Activated naive CD4-positive, alpha-beta T cell treated with anti-CD3 and anti-CD28 coated beads for 36 hours (primary cell): ENCODE measurements at places on chromosomes 6 and 20.

DNA sequence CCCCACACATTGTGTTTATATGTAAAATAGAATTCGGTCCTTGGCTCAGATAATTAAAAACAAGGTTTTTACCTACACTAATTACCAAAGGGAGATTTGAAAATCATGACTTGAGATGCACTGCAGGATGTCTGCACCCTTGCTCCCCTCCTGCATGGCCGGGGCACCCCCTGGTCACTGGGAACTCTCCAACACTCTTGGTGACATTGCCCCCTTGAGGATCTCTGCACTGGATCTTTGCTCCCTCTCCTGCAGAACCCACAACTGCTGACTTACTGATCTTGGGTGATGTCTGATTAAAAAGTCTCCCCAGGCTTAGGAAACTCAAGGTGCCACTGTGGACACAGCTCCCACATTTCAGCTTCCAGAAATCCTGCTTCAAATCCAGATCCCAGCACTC, 17.1 kb upstream of the CSNK2A1 start:
- DNase-seq = no peak

DNA sequence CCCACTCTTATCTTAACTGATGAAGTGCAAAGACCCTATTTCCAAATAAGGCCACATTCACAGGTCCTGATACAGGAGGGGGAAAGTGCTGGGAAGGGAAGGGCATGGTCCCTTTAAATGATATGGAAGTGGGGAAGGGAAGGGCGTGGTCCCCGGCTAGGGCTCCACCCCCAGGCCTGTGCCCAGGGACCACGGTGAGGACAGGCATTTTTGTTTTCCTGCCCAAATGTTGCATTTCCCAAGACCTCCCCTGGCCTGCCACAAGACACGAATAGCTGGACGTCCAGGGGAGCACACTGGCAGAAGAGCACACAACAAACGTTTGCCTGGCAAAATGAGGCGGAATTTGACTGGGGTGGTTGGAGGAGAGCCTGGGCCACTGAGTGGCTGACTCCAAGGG, 16.1 kb upstream of the HFE start:
- DNase-seq = no peak

DNA sequence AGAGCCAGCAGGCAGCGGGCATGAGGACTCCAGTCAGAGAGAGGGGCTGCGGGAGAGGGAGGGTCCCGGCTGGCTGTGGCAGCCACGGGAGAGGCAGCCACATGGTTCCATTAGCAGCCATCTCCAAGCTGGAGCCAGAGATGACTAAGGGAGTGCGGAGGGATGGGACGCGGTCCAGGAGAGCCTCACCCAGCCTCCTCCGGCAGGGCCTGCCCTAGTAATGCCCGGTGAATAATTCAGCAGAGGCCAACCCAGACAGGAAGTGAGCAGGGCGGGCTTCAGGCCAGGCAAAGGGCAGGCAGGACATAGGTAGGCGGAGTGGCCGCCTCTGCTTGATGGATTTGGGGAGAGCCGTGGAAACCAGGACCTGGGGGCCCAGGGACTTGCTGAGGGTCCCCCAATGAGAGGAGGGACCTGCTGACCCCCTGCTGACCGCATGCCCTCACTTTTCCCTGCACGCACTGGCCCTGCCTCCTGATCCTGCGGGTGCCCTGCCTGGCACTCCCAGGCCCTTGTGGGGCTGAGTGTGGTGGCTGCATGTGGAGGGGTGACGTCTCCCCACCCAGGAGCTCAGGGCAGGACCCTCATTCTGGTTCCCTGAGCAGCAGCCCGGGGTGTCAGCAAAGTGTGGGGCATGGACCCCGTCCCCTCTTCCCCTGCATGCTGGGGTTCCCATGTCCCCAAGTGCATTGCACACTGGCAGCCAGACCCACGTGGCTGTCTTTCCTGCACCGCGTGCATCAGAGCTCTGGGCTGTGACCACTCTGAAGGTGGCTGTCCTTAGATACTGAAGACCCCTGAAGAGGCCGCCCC, 51.8 kb upstream of the SLCO4A1 start:
- DNase-seq = no peak

GRCh38 chr20:45798935-45799642, 7.3 kb downstream of the DNTTIP1 start:
- peak; percentile 82 for DNase-seq

DNA sequence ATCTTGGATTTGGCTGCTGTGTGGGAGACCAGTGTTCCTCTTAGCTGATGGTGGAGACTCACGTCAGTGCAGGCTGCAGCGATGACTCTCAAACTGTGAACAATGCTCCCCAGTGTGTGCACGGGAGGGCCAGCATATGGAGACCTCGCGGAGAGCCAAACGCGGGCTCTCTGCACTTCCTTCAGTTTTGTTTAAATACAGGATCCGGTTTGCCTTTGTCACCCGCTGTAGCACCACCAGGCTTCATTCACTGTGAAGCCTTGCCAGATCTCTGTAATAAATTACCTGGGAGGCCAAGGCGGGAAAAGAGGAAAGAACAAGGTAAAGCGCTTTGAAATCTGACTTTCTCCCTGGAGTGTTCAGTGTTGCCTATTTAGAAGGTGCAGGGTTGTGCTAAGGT, 30.7 kb upstream of the TMEM14A start:
- no peak for DNase-seq

GRCh38 chr6:110482774-110483400, 6.5 kb upstream of the SLC22A16 start:
- DNase-seq = no peak

DNA sequence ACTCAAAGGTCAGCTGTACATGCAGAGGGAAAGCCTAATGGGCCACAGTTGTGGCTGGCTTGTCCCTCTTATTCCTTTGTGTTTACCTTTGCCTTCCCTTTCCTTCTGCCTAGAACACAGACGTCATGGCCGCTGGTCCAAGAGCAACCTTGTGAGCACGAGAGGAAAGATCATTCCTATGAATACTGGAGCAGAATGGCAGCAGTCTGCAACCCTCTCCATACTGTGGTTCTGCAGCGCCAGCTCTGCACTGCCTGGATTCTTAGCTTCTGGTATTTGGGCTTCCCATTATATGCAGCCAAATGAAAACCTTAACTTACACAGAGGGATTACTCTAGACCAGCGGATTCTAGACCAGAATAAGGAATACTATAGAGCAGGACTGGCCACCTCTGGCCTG, 12.4 kb downstream of the TBC1D7 start:
- DNase-seq = no peak

- no peak for DNase-seq
Observed at GRCh38 chr6:14083751-14084150, 33.8 kb upstream of the CD83 start.

- DNase-seq = no peak
Observed at GRCh38 chr6:105280033-105280432, 100.2 kb upstream of the POPDC3 start.

DNA sequence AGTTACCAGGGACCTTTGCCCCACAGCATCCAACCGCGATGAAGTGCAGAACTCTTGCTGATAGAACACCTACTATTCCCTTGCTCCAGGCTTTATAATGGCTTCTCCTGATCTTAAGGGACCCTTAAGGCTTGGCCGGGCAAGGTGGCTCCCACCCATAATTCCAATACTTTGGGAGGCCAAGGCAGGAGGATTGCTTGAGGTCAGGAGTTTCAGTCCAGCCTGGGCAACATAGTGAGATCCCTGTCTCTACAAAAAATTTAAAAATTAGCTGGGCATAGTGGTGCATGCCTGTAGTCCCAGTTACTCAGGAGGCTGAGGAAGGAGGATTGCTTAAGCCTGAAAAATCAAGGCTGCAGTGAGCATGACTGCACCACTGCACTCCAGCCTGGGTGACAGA, 68.8 kb downstream of the GCNT2 start:
- no peak for DNase-seq

DNA sequence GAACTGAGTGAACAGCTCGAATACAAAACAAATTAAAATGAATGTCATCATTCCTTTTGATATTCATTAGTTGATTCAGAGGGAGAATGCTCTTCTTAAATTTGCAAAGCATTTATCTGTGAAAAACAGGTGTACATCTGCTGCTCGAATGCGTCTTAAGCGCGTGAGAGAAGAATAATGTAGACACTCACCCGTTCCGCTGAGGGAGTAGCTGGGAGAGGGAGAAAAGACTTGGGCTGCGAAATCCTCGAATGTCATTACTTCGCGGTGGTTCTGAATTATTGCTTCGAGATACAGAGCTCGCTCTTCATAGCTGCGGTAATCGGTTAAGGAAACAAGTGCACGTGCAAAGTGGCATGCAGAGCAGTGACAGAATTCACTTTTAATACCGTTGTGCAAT, 43.9 kb downstream of the INSM1 start:
- no peak for DNase-seq

GRCh38 chr6:124960757-124961463, 1.3 kb upstream of the RNF217 start:
- DNase-seq = no peak

DNA sequence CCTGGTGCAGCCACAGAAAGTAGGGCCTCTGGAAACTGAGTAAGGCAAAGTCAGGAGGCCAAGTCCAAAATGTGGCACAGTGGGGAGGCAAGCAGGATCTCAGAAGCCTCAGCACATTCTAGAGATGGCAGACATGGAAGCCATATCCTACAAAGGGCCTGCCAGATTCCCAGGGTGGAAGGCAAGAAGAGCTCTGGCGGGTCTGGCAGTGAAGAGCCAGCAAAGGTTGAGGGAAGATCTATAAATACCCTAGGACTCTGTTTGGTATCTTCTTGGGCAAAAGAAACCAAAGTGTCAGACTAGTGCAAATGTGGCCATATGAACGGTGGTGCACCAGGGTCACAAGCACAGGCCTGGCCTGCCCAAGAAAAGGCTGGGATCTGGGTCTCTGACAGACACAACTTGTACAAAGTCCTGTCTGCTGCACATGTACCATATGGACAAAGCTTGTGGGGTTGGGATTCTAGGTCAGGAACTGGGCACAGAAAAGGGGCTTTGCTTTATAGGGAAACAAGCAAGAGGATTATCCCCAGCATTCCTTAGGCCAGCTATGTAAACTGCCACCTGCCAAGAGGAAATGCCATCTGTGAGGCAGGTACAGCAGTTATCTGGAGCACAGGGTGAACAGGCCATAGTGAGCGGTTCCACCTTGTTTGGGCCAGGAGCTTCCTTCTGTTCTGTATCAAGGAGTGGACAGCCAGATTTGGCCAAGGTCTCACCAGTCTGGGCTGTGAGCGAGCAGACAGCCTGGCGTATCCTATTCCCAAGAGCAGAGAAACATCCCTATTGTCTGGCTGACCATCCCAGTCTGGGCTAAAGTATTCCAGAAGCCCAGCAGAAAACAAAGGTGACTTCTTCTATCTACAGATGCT, 36.3 kb upstream of the SLC4A11 start:
- DNase-seq = no peak

- DNase-seq = no peak
Observed at GRCh38 chr6:340991-341827, 48.9 kb downstream of the DUSP22 start.

DNA sequence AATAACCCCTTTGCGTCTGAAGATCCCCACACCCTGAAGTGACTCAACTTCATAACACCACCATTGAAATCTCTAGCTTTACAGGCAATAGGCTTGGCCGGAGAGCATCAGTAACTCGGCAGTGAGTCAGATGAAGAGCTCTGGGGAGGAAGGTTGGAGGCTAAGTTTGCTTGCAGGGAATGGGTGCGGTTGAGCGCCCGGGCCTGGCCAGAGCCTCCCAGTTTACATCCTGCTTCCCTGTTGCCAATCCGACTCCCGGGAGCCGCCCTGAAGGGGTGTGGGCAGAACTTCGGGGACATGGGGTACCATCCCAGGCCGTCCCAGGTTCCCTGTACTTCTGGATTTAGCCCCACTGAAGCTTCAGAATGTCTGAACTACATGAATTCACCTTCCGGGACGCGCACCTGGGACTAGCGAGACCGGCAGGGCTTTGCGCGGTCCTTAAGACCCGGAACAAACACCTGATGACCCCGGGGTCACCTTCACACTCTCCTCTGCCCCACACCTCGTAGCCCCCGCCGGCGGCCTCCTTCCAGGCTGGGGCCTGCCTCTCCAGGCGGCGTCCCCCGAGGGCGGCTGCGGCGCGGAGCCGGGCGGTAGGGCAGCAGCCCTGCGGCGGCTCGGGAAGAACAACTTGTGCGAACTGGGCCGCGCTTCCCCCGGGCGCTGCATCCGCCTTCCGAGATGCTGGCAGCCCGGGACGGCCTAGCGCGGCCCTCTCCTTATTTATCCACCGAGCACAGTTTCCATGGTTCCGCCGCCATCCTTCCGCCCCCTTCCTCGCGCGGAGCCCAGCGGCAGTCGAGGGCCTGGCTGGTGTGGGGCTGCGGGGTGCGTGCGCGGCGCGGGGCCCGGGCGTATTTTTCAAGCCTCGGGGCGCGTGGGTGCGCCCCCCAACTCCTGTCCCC, 56.6 kb upstream of the RREB1 start:
- DNase-seq = peak; percentile 46

DNA sequence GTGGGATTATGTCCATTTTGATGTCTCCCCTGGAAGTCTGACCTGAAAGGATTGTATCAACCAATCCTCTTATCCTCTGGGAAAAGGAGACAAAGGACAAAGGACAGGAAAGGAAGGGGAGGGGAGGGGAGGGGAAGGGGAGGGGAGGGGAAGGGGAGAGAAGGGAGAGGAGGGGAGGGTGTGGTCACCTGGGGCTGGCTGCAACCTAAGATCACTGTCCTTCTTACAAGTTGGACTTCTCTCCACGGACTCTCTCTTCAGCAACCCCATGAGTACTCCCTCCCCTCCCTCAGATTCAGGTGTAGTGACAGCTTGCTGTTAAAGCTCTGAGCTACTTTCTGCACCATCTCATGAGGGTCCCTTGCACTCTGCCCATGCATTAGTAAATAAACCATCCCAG, 58.9 kb upstream of the KLHL31 start:
- DNase-seq = no peak

DNA sequence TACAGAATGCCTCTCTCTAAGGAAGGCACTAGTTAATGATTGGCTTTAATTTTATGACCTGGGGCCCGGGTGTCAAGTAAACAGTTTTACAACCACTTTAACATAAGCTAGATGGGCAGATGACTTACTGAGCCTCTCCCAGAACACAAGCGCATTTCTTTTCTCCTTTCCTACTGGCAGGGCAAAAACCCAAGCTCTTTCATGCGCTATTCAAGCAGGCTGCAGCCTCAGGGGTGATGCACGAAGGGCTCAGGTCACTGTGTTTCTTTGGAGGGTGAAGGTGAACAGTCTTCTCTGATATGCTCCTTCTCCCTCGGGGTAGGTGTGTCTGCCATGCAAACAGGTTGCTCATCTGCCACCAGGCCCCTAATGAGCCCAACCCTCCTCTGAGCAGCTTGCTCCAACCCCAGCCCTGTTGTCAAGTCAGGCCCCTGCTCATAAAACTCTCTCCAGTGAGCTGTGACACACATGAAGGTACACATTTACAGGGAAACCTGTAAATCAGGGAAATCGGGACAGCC, 73.5 kb upstream of the CDH4 start:
- DNase-seq = no peak

- DNase-seq = no peak
Observed at GRCh38 chr6:116842459-116842858, 13.6 kb upstream of the GPRC6A start.

DNA sequence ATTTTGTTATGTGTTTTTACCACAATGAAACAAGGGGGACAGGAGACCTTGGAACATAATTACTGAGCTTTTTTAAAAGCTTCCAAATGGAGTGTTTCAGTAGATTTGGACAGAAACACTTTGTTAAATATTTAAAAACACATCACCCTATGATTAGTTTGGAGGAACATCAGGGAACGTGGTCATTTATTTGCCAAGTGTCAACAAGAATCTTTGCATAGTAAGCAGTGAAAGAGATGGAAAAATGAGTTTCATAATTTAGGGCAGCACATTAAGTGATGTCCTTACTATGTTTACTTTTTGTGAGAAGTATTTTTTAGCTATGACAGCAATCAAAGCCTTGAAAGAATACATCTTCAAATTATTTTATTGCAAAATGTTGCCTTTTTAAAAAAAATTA, 82.6 kb downstream of the PROKR2 start:
- no peak for DNase-seq
